A549 treated with GW870086 at 1 μM for 4 hours (cell line): ENCODE measurements at places on chromosomes 6 and 20. TPM values are rescaled to one million over a fixed set of nuclear protein-coding genes. Genes with fewer than 3 reads are reported as not detected.

Gene CRYBG1
- 0.55 to 0.93 TPM (median 0.71 TPM) in 5 replicates for total RNA-seq

Gene GNAS-AS1
- not detected in 5 replicates for total RNA-seq

Gene GSTA1
- not detected in 5 replicates for total RNA-seq

Gene ALDH8A1
- 0.10 to 0.38 TPM (median 0.23 TPM) in 5 replicates for total RNA-seq

Gene SMLR1
- not detected in 5 replicates for total RNA-seq

Gene BEND3
- 3.3 to 3.6 TPM (median 3.4 TPM) in 5 replicates for total RNA-seq

Gene SLPI
- total RNA-seq: 10.3 to 12.4 TPM (median 11.8 TPM) in 5 replicates

Gene IP6K3
- total RNA-seq: 0.40 to 0.80 TPM (median 0.46 TPM) in 5 replicates

Gene BACH2
- total RNA-seq: 0.64 to 1.9 TPM (median 0.75 TPM) in 5 replicates

Gene SLCO4A1
- total RNA-seq: 6.8 to 11.9 TPM (median 11.1 TPM) in 5 replicates

Gene BMP7
- total RNA-seq: 0.33 to 0.55 TPM (median 0.38 TPM) in 5 replicates

Gene TMEM244
- not detected in 5 replicates for total RNA-seq

Gene PSORS1C1
- 4.4 to 7.5 TPM (median 6.1 TPM) in 5 replicates for total RNA-seq

Gene IL22RA2
- not detected in 5 replicates for total RNA-seq

Gene SLC25A27
- total RNA-seq: 0.44 to 1.3 TPM (median 0.47 TPM) in 5 replicates

Gene FAM83D
- 56.0 to 80.7 TPM (median 66.2 TPM) in 5 replicates for total RNA-seq

Gene MACROD2
- total RNA-seq: 0.34 to 0.93 TPM (median 0.45 TPM) in 5 replicates

Gene GRM1
- total RNA-seq: 0.02 to 0.03 TPM (median 0.03 TPM) in 3 of 5 replicates, not detected in the others

Gene EDN1
- 35.0 to 37.9 TPM (median 35.4 TPM) in 5 replicates for total RNA-seq

Gene PPIL4
- total RNA-seq: 11.7 to 18.3 TPM (median 14.5 TPM) in 5 replicates

Gene HLA-DQB1
- total RNA-seq: not detected in 5 replicates

Gene MMS22L
- 10.0 to 14.9 TPM (median 12.7 TPM) in 5 replicates for total RNA-seq

Gene C6orf58
- 0.24 to 0.25 TPM in 2 of 5 replicates, not detected in the others for total RNA-seq

Gene CCNC
- 27.0 to 35.6 TPM (median 31.1 TPM) in 5 replicates for total RNA-seq

Gene STX11
- total RNA-seq: 1.9 to 2.8 TPM (median 2.1 TPM) in 5 replicates

Gene PCK1
- 0.02 to 0.30 TPM (median 0.07 TPM) in 4 of 5 replicates, not detected in the other for total RNA-seq

Gene SYCP2L
- 2.0 to 3.3 TPM (median 2.4 TPM) in 5 replicates for total RNA-seq

Gene NNAT
- not detected in 5 replicates for total RNA-seq

Gene OOEP
- total RNA-seq: not detected in 5 replicates

Gene GATA5
- total RNA-seq: 0.37 to 0.88 TPM (median 0.64 TPM) in 5 replicates

Gene ENPP3
- 0.05 TPM in 1 of 5 replicates, not detected in the others for total RNA-seq

Gene PLEKHG1
- 0.30 to 0.54 TPM (median 0.42 TPM) in 5 replicates for total RNA-seq

Gene MCCD1
- total RNA-seq: not detected in 5 replicates

Gene FABP7
- not detected in 5 replicates for total RNA-seq

Gene KCNK15
- 0.32 to 0.75 TPM (median 0.60 TPM) in 5 replicates for total RNA-seq

Gene HLA-DRB5
- total RNA-seq: not detected in 5 replicates

Gene TTLL9
- total RNA-seq: 0.09 to 0.15 TPM in 2 of 5 replicates, not detected in the others
